A172 (cell line): ENCODE measurements at places on chromosomes 13 and 19. TPM values are rescaled to one million over a fixed set of nuclear protein-coding genes. Genes with fewer than 3 reads are reported as not detected.

Gene HPN
- not detected in 2 replicates for total RNA-seq

Gene TEX101
- total RNA-seq = not detected in 2 replicates

Gene TMEM38A
- total RNA-seq = 7.3 and 10.2 TPM in 2 replicates

Gene ZNF850
- 6.1 and 8.4 TPM in 2 replicates for total RNA-seq

Gene UBE2L5
- total RNA-seq = not detected in 2 replicates

Gene HCN2
- 9.3 and 12.7 TPM in 2 replicates for total RNA-seq

Gene PRKD2
- total RNA-seq = 13.3 and 18.8 TPM in 2 replicates

Gene GPR12
- not detected in 2 replicates for total RNA-seq

Gene CGB8
- total RNA-seq = 4.7 and 8.8 TPM in 2 replicates

Gene CYP4F2
- 2.2 TPM in 1 of 2 replicates, not detected in the other for total RNA-seq

DNA sequence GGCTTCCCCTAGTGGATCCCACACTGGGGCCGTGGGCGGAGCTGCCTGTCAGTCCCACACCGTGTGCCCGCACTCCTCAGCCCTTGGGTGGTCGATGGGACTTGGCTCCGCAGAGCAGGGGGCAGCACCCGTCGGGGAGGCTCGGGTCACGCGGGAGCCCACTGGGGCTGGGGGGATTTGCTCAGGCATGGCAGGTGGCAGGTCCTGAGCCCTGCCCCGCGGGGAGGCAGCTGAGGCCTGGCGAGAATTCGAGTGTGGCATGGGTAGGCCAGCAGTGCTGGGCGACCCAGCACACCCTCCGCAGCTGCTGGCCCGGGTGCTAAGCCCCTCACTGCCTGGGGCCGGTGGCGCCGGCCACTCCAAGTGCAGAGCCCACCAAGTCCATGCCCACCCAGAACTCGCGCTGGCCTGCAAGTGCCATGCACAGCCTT lies 481.7 kb upstream of the PRR20A start:
- no peak for DNase-seq

- no peak for DNase-seq
These were observed 62.8 kb downstream of the TPT1 start for GRCh38 chr13:45278096-45278645.

DNA sequence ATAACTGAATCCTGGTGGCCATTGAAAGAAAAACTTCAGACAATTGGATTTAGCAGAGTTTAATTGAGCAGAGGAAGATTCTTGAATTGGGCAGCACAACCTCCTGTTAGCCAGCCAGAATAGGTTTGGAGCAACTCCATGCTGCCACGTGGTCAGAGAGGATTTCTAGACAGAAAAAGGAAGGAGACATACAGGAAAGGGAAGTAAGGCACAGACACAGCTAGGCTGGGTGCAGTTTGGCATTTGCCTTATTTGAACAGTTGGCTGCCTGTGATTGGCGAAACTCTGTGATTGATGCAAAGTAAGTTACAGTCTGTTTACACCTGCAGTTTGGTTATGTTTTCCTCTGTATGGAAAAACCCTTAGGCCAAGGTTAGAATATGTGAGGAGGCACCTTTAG lies 85.8 kb upstream of the SPATA13 start:
- DNase-seq = no peak

DNA sequence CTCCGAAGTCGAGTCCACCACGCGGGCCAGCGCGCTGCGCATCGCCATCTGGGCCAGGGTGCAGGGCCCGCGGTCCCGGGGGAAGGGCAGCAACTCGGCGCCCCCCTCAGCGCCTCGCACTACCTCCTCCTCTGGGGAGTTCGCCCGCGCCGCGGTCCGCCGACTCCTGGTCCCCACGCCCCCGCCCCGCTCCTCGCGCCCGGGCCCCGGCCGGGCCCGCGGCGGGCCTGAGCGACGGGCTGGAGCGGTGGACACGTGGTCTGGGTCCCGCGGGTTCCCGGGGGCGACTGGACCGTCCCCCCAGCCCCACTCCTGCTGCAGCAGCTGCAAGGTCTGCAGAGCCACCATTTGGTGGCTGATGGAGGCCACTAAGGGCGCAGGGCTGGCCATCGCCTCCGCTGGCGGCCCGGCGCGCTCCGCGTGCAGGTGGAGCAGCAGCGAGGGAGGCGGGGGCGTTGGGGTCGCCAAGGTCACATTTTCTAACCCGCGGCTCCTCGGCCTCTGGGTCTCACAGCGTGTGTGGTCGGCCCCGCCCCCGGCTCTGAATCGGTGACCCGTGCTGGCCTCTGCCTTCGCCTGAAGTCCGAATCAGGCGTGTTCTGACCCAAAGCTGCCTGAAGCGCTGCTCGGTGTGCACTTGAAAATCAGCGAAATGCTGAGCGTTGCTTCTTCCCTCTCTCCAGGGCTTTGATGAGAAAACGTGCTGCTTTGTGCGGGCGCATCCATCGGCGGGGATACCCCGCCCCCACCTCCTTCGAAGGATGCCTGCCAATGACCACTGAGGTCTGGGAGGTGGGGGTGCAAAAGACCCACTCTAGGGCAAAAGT lies at the start of gene DLEU7:
Gene DLEU7 (minus strand): TSS at position 436 of the 827 bp plus-strand sequence. CDS start 46 bp downstream, at position 390.
- DNase-seq = no peak

- DNase-seq = no peak
These were observed 2.2 kb downstream of the CD70 start for GRCh38 chr19:6588508-6589345.

DNA sequence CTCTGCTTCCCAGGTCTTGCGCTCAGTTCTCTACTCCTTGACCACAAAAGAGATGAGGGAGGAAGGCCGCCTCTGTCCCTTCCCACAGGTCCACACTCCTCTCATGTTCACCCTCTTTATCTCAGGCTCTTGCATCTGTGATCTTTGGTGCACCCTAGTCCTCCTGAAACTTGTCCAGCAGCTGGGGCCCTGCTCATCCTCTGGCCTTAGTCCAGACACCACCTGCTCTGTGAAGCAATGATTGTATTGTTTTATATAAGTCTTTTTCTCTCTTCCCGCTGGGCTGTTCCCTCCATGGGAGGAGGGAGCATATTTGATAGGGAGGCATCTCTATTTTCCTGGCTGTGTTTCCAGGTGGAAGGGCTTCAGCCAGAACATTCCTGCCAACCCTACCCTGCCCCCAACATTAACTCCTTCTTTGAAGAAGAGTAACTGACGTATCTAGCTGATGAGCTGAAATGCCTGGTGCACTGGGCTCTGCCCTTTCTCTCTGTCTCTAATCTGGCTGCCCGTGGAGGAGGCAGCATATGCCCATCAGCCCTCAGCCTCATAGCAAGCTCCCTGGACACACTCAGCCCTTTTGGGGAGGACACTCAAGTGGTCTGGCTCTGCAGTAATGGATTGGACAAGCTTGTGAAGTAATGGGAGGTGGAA lies 38.2 kb upstream of the SIAH3 start:
- no peak for DNase-seq

DNA sequence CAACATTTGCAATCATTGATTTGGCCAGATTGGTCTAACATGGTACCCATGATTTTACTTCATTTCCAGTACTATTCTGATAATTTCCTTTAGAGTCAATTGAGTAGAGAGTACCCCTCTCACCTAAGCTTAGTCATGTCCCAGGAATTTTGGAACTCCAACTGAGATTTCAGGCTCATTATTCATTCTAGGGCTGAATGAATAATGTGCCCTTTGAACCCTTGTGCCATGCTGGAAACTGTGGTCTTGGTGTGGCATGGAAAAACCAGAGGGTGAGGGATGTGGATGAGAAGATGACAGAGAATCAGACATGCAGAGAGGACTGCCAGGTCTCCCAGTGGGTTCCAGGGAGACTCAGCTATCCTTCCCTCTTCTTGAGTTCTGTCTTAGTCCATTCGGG lies 30.2 kb downstream of the ITM2B start:
- no peak for DNase-seq

DNA sequence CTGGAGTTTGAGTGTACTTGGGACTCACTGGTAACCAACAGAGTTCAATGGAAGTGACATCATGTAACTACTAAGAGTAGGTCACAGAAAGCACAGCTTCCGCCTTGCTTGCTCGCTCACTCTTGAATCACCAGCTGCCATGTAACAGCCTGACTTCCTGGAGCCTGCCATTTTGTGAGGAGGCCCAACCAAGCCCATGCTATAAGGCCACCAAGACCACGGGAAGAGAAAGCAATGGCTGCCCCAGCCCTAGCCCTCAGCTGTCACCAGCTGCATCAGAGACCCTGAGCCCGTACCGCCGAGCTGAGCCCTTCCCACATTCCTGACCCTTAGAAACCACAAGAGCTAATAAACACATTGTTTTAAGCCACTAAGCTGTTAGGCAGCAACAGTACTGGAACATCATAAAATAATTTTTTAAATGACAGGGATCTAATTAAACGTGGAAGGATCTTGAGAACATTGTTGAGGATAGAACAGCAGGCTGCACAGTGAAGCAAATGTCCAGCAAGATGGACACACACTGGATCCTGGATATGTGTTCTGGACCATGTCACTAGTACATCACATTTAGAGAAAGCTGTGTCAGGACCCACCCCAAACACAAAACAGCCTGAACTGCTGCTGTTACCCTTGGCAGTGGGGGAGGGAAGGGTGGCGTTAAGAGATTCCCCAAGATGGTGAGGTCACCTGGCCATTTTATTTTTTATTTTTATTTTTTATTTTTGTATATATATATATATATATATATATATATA lies 21.7 kb upstream of the LDLR start:
- peak; percentile 45 for DNase-seq

- DNase-seq = no peak
These were observed 387.3 kb downstream of the LIG4 start for GRCh38 chr13:107827840-107828549.

DNA sequence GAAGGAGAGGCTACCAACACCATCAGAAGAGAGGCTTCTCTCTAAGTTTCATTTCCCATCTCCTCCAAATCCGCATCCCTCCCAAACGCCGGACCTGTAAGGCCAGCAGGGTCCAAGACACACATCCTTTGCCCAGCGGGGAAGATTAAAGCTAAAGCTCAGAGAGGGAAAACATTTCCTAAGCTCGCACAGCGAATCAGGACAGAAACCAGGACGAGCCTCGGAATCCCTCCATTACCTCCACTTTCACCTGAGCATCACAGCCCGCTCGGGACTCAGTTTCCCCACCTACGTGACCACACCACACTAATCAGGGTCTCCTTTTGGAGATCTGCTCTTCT lies 711 bp upstream of the FOSB start:
- DNase-seq = no peak

- DNase-seq = no peak
These were observed 767.9 kb upstream of the SLITRK6 start for GRCh38 chr13:86567119-86567518.

- no peak for DNase-seq
These were observed 4.5 kb downstream of the SCN1B start for GRCh38 chr19:35034588-35035382.

GRCh38 chr13:75285310-75285709 lies 196.7 kb downstream of the TBC1D4 start:
- DNase-seq = no peak

DNA sequence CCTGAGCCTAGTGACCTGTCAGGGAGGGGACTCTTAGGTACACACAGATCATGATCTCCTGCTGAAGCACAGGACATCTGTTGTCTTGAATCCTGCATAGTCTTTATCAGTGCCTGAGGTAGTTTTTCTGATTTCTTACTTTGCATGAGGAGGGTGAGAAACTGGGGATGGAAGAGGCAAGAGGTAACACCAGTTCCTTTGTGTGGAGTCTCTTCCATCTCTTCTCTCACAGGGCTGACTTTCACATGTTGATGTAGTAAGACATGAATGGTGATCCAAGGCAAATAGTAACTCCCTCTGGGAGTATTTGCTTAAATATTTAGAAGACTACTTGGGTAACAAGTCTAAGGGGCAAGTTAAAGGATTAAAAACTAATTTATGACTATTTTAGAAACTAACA lies 9.5 kb downstream of the NBEA start:
- DNase-seq = no peak

DNA sequence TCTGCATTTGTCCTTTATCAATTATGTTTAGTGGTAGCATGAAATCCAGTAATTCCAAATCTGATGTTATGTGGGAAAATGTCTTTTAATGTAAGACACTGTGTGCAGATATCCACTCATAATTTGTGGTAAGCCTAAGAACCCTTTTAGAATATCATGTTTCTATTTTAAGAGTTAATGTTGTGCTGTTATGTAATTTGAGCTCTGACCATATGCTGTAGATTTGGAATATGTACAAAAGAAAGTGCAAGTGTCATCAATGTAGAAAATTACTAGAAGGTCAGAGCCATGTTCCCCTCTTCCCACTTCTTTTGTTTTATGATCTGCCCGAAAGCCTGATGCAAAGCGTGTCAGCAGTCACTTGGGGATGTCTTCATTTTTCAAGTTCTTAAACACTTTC lies 44.5 kb downstream of the SCEL start:
- no peak for DNase-seq

DNA sequence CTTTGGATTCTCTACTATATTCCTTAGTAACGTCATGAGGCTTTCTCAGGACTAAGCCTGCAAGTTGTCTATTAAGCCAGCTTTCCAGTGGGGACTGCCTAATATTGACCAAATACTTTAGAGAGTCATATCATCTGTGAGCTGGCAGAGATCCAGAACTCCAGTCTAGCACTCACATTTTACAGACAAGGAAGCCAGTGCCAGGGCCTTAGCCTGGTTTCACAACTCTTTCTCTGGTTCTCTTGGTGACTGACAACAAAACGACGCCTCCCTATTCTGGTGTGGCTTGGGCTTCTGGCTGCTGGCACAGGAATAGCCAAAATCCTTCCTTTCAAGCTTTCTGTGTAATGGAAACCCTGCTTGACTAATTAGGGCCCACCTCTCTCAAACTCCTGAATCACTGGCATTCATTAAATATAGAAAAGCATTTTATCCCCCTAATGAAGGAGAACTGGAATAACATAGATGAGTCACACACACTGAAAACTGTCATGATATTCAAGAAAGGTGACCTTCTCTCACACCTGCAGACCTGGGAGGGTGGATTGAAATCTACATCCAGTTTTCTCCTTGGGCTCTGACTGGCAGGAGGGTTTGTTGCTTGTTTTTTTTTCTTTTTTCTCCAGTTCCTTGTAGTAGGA lies 75.2 kb upstream of the UBL3 start:
- DNase-seq = peak; percentile 29

DNA sequence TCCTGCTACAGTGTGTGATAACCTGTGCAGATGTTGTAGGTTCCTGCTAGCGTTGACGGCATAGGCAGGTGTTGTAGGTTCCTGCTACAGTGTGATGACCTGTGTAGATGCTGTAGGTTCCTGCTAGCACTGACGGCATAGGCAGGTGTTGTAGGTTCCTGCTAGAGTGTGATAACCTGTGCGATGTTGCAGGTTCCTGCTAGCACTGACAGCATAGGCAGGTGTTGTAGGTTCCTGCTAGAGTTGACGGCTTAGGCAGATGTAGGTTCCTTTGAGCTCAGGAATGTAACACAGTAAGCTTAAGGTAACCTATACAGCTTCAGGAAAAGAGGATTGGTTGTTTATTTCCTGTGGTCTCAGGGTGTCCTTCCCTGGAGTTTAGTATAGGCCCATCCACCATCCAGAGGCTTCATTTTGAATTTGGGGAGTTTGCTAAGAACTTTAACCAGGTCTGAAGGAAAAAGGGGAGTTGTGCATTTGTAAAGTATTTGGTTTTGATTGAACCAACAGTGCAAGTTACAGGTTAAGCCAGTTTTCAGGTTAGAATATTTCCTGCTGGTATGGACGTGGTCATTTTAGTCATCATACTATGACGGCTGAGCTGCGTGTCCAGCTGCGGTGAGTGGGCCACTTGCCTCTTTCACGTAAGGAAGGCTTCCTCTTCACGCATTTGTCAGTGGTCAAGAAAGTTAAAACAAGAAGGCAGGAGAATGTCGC lies 53.8 kb downstream of the ATP11A start:
- DNase-seq = no peak
